ENCODE measurements at places on chromosomes 1 and 21.

- peak; percentile 1 for DNase-seq
Observed at GRCh38 chr1:48966583-48966982, 189.9 kb upstream of the BEND5 start.

- DNase-seq: no peak
Observed at GRCh38 chr1:69611316-69611715, 43.6 kb downstream of the LRRC7 start.

GRCh38 chr21:46206163-46207005, 22.1 kb upstream of the SPATC1L start:
- DNase-seq: no peak

DNA sequence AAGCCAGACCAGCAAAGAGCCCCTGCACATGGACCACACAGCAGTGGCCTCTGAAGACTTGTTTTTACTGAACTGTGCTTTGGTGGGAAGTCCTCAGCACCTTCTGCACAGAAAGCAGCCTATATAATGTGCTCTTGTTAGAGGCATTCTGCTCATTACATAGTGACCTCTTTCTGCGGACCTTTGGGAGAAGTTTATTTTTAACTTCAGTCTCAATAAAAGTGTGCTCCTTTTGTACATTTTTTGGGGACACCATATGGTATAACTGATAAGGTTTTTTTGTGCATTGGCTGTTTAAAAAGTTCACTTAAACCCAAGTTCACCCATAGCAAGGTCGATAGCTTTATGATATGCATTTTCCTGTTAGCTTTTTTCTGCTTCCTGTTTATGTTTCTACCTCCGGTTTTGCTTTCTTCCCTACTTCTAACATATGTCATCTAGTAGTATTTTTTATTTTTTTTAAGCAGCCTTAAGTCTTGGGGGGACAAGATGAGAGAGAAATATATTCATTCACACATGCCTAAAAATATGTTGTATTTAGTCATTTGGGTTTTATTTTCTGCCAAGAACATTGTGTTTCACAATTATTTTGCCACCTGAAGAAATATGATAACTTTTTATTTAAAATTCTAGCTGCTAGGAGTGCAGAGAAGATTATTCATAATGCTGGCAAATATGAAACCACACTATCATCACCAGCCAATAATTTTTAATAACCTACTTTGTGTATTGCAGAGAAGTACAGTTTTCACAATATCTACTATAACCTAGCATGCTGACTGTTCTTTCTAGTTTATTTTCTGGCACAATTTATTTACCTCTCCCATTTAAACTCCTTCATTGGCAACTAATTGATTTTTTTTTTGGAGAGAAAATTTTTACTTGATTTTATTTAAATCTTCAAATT, 22.9 kb upstream of the SLC19A2 start:
- DNase-seq: peak; percentile 40

DNA sequence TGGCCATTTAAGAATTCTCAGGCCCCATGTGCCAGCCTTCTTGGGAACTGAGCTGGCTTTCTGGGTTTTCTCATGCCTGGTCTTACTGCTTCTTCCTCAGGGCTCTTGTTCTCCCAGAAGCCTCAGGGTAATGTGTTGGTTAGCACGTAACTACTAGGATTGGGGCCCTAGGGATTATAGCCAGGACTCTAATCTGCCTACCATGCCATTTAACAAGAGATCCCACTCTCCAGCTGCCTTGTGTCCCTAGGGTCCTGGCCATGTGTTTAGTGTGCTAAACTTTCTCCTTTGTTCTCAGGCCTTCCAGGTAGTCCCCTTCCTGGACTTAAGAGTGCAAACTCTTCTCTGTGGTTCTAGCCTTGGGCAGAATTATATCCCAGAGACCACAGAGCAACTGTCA, 2.2 kb upstream of the SH3BGRL3 start:
- DNase-seq: no peak

DNA sequence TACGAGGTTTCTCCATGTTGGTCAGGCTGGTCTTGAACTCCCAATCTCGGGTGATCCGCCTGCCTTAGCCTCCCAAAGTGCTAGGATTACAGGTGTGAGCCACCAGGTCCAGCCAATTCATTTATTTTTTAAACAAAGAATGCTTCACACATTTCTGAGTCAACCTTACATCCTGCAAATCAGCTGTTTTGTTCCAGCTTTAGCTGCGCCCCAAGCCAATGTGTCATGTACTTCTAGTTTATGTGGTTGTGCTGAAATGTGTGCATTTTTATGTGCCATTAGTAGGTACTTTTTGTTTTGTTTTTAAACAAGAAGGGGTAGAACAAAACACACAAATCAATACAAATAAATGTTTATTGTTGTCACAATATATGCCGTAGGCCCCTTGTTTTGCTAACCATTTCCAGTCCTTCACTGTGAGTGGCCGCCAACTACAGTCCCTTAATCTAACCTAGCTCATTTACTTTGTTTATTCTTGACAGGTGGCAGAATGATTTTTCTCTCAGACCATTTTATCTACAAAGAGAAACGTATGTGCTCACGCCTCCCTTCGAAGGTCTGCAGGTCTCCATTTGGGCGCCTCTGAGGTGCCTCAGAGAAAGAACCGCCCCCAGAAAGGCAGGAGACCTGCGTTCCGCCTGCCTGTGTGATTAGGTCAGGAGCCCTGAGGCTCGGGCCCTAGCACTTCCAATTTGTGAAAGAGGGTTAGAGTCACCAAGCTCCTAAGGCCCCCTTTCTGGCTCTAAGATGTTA, 2.8 kb upstream of the CASQ2 start:
- DNase-seq: no peak
